ENCODE measurements at places on chromosomes 3 and 15. TPM values are rescaled to one million over a fixed set of nuclear protein-coding genes. Genes with fewer than 3 reads are reported as not detected.

- no peak for DNase-seq
These were observed 284.1 kb upstream of the NR2E3 start for GRCh38 chr15:71526060-71526820.

GRCh38 chr3:191235331-191236314 is 36.6 kb downstream of the OSTN start:
- peak; percentile 21 for DNase-seq

- DNase-seq: no peak
These were observed 203.3 kb downstream of the CDIN1 start for GRCh38 chr15:36782681-36783080.

The PLXNB1 gene
- 1.6 TPM for polyA plus RNA-seq

- DNase-seq: no peak
These were observed 84.3 kb downstream of the TNIK start for GRCh38 chr3:171375666-171376595.

DNA sequence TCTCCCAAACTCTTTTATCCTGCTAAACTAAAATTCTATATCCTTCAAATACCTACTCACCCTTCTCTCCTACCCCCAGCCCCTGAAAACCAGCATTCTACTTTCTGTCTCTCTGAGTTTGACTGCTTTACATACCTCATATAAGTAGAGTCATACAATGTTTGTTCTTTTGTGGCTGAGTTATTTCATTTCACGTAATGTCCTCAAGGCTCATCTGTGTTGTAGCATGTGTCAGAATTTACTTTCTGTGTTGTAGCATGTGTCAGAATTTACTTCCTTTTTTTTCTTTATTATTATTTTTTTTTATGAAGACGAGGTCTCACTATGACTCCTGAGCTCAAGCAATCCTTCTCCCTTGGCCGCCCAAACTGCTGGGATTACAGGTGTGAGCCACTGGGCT is 20.1 kb downstream of the IFT122 start:
- no peak for DNase-seq

Measured in B cell (primary cell).